Activated naive CD8-positive, alpha-beta T cell treated with anti-CD3 and anti-CD28 coated beads, Interleukin-2, amount 50 U/mL, for 24 hours (primary cell): ENCODE measurements at places on chromosomes 2 and 18.

DNA sequence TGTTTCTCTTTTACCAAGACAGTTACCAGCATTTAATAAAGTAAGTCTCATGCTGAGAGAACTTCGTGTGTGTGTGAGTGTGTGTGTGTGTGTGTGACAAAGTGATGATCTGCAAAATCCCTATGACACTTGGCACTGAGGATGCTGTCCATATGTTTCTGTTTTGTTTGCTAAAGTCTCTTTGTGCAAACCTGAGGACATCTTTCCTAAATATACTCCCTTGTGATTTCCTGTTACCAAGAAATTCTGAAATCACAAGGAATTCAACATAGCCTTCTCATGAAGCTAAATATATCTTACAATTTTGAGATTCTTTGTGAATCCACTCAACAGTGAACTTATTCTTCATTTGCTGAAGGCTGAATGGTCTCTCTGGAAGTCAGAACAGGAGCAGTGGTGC is 1359.7 kb upstream of the NRXN1 start:
- no peak for DNase-seq

DNA sequence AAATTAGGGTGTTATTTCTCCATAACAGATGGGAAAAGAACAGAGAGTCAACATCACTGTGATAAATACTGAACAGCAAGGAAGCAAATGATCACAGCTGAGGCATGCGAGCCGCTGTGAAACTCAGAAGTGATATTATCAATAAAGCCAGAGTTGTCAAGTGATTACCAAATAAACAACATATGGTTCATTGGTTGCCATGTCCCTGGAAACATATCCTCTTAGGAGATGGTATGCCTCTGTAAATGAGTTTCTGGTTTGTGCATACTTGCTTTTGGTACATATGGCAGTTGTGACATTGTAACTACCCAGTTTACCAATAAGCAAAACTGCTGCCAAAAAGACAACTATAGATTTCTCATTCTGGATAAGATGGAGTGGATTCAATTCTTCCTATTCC is 23.8 kb downstream of the RAPGEF4 start:
- no peak for DNase-seq

GRCh38 chr2:138708682-138709241 is 71.4 kb downstream of the NXPH2 start:
- DNase-seq: no peak

DNA sequence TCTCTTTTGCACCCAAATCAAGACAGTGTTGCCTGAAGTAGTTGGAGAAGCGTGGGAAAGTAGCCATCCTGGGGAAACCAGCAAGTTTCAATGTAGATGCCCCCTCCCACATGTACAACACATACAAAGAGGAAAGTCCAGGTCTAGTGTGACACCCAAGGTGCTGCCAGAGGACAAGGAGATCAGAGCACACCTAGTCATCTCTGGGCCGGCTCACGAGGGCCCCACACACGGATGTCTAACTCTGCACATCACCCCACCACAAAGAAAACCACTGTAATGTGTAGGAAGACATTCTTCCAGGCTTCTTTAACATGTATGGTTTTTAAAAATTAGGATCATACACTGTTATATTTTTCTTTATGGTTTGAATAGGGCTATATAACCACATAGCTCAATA is 21.6 kb downstream of the PARD6G start:
- DNase-seq: no peak

DNA sequence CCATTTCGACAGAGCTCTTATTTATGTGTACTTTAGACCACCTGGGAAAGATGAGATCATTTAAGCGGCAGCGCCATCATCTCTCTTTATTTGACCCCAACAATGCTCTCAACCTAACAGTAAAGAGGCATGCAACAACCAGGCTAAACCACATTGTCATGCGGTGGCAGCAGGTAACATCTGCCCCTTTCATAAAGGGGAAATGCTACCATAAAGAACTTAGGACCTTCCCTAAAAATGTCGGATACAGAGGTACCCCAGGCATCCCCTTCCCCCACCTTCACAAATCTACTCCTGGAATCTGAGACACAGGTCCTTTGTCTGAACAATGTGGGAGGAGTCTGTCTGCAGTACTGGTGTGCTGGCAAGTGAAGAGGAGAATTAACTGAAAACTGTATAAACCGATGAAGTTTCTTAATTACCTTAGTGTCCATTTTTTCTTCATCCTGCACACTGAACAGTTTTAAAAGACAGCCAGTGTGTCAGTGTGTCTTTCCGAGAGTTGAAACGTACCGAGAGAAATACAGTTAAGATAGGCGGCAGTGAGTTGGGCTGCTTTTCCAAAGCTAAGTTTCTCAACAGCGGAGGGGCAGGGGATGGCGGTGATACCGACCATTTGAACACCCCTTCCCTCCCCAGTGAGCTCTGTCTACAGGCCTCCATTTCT is 1.9 kb downstream of the MEX3C start:
- peak; percentile 22 for DNase-seq

DNA sequence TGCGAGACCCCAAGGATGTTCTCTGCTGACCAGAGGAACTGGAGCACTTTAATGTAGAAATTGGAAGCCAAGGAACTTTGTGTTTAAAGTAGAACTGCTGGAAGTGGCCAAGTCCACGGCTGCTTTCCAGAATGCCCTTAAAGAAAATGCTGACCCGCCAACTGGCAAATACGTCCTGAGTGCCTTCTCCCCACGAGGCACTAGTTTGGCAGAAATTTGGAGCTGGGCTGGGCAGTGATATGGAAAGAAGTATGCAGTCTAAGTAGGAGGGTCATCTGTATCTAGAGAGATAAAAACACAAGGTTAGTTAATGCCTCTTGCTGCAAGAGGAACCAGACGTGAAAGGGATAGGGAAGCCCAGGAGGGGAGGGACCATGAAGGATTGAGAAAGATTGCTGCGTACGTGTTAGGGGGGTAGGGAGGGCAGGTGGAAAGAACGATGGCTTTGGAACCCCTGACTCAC is 59.3 kb upstream of the RFX8 start:
- DNase-seq: no peak

GRCh38 chr2:219406861-219407230 is 11.3 kb upstream of the DES start:
- DNase-seq: no peak

DNA sequence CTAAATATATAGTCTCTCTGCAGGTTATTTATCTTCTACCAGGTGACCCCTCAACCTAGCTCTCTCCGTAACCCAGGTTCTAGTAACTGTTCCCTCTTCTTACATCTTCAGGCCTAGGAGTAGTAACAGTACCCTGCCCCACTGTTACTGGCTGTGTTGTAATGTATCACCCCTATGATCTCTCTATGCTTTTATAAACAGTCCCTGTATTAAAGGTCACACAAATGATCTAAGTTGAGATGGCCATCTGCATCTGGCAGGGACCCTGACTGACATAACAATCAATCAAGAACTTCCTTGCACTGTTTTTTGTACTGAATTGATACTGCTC is 219.7 kb upstream of the STK17B start:
- no peak for DNase-seq

GRCh38 chr18:23693846-23694245 is 4.6 kb downstream of the LAMA3 start:
- no peak for DNase-seq

- DNase-seq: no peak
Observed at GRCh38 chr2:9403924-9404323, 19.4 kb downstream of the ITGB1BP1 start.

DNA sequence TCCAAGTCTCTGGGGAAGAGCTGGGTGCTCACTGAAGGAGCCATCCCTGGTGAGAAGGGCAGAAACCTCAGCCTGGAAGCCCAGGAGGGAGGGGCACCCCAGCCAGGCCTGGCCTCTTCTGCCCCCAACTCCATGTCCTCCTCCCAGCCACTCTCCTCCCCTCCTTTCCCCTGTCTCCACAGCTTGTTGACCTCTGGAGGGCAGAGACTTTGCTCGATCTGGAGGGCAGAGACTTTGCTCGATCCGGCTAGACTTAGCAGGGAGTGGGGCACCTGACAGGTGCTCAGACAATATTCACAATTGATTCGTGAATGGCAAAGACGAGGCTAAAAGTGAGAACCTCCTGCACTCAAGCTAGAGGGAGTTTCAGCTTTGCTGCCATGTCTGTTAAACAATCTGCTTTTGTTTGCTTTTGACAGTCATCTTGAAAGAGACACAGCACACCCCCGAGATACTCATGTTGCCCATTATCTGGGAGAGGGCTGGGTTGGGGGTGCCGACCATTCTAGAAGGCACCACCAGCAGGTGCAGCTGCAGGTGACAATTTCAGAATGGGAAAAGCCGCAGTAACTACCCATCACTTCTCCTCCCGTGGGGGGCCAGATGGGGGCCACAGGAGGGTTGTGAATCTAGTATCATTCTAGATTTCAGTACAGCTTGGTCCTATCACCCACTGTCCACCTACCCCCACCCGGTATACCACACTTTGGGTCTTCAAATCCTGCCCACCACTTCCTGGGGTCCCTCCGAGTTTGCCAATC is 54.8 kb downstream of the DNMT3A start:
- no peak for DNase-seq

GRCh38 chr18:70455731-70456130 is 166.9 kb downstream of the SOCS6 start:
- no peak for DNase-seq

GRCh38 chr2:205352593-205352992 is 329.7 kb upstream of the NRP2 start:
- no peak for DNase-seq

DNA sequence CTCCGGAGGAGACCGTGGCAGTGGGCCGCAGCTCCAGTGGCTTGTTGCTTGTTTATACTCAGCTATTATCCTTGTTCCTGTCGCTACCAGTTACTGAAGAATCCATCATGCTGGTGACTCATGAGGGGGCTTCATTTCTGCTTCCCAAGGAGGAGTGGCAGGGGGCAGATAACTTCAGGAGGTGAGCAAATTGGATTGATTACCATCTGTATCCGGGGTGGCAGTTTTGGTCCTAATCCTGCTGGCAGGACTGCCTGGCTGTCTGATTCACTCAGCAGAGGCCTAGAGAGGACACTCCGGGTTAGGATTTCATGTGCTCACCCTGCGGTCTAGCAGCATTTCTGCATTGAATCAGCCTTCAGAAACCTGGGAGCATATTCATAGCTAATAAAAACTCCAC is 230.0 kb downstream of the ACTR3 start:
- DNase-seq: no peak

DNA sequence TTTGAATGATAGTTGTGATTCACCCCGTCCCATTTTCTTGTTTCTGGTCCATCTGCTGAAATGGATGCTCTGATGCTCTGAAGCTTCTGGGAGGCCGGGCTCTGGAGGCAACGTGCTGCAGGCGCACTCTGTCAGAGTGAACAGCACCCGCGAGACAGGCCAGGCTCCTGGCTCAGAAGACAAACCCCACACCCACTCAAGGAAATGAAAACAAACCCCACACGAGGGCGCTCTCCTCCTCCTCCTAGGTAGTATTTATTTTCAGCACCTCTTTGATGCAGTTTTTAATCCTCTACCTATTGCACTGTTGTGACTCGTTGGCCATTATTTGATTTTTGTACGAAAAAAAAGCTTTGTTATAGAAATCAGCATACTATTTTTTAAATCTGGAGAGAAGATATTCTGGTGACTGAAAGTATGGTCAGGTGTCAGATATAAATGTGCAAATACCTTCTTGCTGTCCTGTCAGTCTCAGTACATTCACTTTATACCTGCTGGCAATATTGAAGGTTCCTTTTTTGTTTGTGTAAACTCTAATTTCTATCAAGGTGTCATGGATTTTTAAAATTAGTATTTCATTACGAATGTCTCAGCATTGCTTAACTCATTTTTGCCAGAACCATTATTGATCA is 10.3 kb upstream of the CHST10 start:
- peak; percentile 67 for DNase-seq

- DNase-seq: no peak
Observed at GRCh38 chr2:31202833-31203232, 14.5 kb downstream of the CAPN14 start.

DNA sequence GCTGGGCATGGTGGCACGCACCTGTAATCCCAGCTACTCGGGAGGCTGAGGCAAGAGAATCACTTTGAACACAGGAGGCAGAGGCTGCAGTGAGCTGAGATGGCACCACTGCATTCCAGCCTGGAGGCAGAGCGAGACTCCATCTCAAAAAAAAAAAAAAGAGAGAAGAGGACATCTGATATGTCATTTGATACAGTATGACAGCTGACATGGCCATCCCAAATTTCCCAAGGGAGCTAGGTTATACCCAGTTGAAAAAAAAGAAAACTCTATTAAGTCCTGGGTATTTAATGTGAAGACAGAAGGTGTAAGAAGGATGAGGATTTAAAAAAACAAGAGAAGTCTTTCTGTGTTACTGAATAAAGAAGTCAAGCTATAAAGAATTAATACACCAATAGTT is 23.3 kb downstream of the CLASP1 start:
- no peak for DNase-seq

DNA sequence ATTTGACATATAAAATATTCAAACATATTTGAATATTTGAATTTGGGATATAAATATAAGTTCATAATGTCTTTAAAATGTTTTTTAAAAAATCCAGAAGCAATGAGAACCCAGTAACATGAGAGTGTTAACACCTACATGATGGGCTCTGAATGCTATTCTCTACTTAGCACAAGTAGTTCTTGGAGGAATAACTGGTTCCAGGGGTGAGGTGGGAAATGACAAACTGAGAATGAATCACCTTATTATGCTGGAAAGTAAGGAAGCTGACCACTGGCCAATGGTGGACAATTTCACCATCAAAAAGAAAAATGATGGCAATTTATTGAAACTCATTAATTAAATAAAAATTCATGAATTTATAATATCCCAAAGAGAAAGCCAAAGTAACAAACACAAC is 79.6 kb upstream of the NABP1 start:
- DNase-seq: no peak

GRCh38 chr2:38263293-38263692 is 113.8 kb downstream of the ATL2 start:
- no peak for DNase-seq

GRCh38 chr2:170862286-170862902 is 45.7 kb downstream of the GAD1 start:
- DNase-seq: no peak

DNA sequence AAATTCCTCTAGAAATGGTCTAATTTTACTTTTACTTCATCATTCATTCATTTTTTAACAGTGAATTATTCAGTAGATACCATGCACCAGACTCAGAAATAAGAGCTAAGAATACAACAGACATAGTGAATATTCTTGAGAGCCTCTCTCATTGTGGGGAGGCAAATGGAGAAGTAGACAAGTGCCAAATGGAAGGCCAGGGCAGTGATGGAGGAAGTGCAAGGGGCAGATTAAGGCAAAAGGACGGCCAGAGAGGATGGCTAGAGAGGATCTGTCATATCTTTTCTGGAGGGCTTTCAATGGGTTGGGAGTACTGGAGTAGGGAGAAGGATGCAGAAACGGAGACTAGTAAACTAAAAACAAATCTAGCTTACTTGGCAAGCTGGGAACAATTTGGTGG is 19.0 kb upstream of the RMDN2 start:
- no peak for DNase-seq

GRCh38 chr18:42045346-42045745 is 90.3 kb downstream of the PIK3C3 start:
- no peak for DNase-seq
